ENCODE measurements at places on chromosomes 3 and 15.

DNA sequence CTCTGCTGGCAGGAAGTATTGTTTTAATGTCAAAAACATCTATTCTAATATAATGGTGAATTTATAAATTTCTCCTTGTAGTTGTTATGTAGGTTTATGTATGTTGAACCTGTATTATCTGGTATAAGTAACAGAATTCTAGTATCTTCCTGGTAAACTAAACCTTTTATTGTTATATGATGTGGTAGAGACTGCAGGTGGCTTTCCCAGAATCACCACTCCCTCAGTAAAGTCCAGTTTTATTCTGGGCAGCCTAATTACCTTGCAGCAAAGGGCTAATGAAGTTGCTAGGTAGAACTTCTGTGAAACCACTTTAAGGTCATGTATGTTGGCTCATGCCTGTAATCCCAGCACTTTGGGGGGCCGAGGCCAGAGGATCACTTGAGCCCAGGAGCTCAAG, 15.6 kb downstream of the CSNK1G1 start:
- no peak for DNase-seq

GRCh38 chr3:196756732-196757131, 17.1 kb downstream of the PAK2 start:
- no peak for DNase-seq

GRCh38 chr15:35358824-35359223, 187.1 kb downstream of the DPH6 start:
- DNase-seq: no peak

DNA sequence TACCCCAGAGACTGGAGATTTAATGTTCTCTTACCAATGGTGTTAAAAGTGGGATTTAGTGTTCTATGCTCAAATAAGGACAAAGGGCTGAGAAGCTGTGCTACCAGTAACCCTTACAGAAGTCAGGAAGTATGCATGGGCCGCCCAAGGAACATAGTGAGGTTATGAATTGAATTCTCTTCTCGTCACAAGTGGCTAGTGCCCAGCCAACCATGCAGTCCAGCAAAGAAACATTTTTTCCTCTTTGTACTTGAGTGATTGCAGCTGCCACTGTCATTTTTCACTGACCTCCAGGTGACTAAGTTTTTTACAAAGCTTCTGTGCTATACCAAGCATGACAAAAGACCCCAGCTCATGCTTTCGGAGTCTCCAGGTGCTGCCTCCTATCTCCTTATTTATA, 110.6 kb upstream of the DCBLD2 start:
- no peak for DNase-seq

- DNase-seq: no peak
Observed at GRCh38 chr15:94298364-94298763, 67.0 kb downstream of the MCTP2 start.

DNA sequence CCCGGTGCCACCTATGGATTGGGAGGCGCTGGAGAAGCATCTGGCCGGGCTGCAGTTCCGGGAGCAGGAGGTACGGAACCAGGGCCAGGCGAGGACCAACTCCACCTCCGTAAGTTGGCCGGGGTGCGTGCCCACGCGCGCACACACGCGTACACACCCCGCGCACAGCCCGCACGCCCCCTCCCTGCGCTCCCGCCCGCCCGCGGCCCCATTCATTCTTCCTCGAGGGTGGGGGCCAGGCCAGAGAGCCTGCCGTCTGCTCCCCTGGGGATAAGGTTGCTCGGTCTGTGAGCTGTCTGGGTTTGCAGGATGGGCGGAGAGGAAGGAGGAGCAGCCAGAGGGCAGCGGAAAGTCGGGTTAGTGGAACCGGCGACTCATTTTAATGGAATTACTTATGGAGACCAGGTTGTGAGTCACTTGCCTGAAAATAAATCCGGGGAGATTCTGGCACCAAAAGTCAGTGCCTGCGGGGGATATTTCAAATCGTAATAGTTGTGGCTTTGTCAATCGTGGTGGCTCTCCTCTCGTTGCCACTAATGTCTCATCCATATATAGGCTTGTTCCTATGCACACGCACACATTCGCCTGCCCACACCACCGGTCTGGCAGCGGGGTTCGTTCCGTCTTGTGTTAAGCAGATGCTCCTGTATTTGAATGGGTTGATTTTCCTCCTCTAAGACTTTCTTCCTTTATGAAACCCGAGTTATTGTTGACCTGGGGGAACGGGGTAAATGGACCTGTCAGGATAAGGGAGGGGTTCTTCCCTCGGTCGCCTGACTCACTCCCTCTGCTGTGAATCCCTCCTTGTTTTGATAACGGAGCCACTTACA, 223.4 kb upstream of the IL12A start:
- DNase-seq: peak; percentile 37
